ENCODE measurements at places on chromosomes 7 and 10.

DNA sequence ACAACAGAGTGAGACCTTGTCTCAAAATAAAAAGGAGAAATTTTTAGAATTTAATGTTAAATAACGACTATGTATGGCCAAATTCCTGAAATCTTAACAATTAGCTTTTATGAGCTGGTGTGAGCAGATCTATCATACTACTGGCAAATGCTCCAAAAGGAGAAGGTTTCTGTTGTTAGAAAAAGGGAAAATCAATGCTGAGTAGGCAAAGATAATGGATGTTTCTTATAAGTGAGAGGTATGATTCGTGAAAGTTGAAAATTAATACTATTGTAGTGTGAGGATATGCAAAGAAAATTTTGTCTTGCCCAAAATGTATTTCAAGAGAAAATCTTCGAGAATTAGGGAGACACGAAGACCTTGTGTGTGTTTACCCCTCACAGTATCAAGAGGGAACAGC lies 40.8 kb upstream of the CUL1 start:
- no peak for DNase-seq

DNA sequence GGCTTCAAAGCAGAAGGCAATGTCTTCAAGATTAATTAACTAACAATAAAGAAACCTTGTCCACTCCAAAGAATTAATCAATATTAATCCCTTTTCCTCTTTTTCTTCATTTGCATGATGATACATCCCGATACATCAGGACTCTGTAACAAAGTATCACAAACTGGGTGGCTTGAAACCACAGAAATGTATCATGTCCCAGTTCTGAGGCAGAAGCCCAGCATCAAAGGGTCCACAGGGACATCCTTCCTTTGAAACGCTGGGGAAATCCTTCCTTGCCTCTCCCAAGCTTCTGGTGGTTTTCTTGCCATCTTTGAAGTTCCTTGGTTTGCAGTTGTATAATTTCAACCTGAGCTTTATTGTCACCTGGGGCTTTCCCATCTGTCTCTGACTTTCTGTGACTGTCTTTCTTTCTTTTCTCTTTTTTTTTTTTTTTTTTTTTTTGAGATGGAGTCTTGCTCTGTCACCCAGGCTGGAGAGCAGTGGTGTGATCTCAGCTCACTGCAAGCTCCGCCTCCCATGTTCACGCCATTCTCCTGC lies 210.2 kb upstream of the ADARB2 start:
- no peak for DNase-seq

DNA sequence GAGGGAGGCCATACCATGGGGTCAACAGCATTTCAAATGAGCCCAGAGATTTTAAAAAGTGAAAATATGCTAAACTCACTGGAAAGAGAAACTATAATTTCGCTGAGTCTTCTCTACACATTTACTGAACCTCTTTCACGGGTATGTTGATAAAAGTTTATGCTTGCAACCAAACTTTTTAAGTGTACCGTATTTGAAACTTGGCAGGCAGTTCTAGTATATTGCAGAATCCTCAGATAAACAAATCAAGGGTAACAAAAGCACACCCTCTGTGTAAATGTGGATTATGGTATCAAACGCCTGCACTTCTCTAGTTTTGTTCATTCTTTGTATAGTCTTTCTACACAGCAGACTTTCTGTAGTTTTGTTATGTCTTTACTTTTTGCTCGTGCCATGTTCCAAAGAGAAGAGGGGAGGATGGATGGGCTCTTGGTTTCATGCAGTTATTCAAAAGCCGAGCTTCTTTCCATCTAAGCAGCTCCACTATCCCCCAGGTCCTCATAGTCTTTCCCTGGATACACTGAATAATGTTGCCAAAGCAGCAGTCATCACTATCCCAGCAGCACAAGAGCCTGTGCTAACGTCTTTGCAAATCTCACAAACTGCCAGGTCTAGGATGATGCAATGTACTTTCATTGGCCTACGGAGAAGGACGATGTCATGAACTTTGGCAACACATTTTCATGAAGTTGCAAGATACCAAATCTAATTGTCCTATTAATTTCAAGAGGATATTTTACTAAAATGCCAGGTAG lies 131.2 kb downstream of the MPP7 start:
- no peak for DNase-seq

DNA sequence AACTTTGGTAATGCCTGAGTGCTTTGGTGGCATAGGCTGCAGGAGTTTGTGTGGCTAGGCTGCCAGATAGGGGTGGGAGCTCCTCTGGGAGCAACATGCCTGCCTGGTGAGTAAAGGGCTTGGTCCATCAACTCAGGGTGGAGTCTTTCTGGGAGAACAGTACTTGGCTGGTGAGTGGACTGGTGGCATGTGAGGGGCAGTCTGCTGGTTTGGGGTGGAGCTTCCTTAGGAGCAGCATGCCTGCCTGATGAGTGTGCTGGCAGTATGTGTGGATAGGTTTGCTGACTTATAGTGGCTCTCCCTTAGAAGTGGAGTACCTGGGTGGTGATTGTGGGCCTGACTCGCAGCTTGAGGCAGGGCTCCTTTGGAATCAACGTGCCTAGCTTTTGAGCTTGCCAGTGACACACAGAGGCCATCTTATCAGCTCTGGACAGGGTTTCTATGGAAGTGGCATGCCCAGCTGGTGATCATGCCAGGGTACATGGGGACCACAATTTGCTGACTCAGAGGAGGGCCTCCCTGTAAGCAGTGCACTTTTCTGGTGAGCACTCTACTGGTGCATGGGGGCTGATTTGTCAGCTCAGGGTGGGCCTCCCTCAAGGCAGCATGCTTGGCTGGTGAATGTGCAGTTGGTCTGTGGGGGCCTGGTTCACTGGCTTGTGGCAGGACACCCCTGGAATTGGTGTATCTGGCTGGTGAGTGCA lies 35.0 kb upstream of the SRI start:
- no peak for DNase-seq

- no peak for DNase-seq
Observed at GRCh38 chr7:71278257-71278656, 146.3 kb downstream of the GALNT17 start.

GRCh38 chr10:114613237-114613979 lies 44.7 kb downstream of the ABLIM1 start:
- DNase-seq, result no peak

- DNase-seq, result no peak
Observed at GRCh38 chr10:16787361-16787791, 29.8 kb downstream of the RSU1 start.

DNA sequence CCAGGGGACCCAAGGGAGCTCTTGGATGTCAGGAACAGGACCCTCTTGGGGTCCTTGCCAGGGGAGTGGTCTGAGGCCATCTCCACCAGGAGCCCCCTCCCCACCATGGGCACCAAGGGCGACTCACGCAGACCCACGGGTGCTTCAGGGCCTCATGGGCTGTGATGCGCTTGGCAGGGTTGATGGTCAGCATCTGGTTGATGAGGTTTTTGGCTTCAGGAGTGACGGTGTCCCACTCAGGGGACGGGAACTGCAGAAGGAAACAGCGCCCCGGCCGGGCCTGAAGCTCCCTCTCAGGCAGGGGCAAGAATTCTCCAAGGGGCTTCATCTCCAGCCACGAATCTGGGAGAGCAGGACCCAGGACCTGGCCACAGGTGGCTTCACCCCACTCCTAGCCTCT lies 41.3 kb downstream of the YKT6 start:
- no peak for DNase-seq

DNA sequence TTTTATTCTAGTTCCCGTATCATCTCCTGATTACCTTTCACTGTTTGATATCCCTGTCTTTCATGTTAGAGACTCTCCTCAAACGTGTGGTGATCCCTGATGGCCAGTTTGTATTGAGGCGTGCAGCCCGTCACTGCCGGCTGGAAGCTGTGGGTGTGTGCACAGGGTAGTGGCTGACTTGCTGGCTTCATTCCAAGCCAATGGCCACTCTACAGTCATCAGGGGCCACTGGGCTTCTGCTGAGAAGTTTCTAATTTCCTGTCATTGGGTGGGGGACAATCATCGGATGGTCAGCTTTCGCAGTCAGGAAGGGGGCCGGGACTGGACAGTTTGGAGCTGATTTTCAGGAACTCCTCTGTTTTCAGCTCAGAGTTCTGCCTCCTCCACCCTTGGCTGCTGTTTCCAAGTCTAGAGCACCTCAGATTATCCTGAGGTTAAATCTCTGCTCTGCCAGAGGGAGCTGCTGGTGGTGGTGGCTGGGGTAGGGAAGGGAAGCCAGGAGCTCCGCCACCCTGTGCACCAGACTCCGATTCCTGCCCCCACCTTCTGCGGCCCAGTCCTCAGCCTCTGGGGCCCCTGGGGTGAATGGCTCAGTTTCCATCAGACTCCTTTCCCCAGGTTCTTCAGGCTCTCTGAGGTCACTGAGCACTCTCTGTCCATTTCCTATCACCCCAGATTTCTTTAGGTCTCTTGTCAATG lies 34.9 kb downstream of the BAIAP2L1 start:
- no peak for DNase-seq

- DNase-seq, result no peak
Observed at GRCh38 chr7:42269161-42269560, 32.2 kb upstream of the GLI3 start.

DNA sequence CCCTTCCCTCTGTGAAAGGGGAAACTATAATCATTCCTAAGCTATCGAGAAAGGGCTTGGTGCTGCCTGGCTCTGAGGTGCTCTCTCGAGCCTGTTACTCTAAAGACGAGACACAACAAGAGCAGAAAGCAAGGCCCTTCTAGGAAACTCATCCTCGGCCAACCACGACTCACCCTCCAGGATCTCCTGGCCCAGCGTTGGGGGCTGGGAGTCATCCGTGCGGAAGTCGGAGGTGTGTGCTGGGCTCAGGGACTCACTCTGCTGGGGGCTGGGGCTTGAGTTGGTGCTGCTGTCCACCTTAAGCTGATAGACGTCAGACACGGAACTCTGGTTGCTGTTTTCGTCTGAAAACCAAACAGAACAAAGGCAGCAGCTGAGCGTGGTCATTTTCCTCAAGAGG lies 17.6 kb upstream of the BAZ1B start:
- no peak for DNase-seq

GRCh38 chr7:34011696-34012095 lies 106.4 kb downstream of the BMPER start:
- no peak for DNase-seq

- no peak for DNase-seq
Observed at GRCh38 chr7:22700559-22701002, 26.4 kb upstream of the IL6 start.

DNA sequence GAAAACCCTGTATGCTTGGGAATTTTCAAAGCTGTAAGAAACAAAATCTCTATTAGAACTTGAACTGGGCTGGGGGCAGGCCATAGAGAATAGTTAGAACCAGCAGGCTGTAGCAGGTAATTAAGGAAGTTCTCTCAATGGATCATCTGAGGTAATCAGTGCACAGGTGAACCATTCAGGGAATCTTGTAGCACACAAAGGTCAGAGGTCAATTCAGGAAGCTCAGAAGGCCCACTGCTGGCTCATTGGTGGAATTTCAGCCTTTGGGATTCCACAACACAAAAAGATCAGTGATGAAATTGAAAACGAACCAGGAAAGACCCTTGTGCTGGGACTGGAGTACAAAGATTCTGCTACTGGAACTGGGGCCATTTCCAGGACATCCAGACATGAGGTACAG lies 82.0 kb downstream of the TMEM168 start:
- no peak for DNase-seq

- DNase-seq, result no peak
Observed at GRCh38 chr7:25624833-25625232, 396.5 kb upstream of the NPVF start.

- no peak for DNase-seq
Observed at GRCh38 chr10:5369362-5370158, 4.8 kb downstream of the UCN3 start.

GRCh38 chr10:86077271-86077670 lies 289.3 kb downstream of the GRID1 start:
- DNase-seq, result no peak

- DNase-seq, result no peak
Observed at GRCh38 chr7:153832160-153832559, 220.0 kb upstream of the DPP6 start.

- no peak for DNase-seq
Observed at GRCh38 chr7:5360971-5361370, 62.7 kb downstream of the TNRC18 start.

DNA sequence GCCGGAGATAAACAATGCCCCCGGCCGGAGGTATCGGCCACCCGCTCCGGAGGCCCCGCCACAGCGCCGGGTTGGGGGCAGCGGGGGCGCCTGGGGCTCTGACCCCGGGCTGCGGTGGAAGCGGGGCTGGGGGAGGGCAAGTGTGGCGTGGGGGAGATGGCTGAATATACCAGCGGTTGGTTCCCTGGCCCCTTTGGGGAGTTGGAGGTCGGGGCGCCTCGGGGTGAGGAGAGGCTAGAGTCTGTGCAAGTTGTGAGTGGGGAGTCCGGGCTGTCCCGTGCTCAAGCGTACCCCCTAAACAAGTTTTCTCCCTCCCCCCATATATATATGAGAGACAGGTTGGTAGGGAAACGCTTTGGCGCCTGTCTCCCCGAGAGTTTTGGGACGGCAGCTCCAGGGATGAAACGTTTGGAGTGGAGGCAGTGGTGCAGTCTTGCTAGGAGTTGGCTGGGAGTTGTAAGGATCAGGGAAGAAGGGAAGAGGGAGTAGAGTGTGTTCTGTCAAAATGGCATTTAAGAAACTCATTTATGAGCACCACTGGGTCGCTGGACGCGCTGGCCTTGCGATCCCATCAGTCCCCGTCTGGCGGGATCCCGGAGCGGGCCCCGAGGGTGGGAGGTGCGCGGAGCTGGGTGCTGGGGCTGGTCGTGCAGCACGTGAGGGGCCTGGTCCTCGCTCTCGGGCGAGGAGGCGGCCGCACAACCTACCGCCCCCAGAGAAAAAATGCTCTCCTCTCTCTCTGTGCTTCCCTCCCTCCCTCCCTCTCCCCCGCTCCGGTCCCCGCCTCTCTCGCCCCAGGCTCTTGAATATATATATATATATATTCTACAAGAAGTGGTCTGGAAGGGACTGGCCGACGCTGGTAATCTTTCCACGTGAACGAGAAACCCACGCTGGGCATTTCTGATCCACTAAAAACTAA lies 1.1 kb downstream of the TET1 start:
- peak; percentile 71 for DNase-seq
